ENCODE measurements at places on chromosomes 2 and 18.

GRCh38 chr18:63161761-63162195 is 157.8 kb downstream of the BCL2 start:
- peak; percentile 82 for DNase-seq

DNA sequence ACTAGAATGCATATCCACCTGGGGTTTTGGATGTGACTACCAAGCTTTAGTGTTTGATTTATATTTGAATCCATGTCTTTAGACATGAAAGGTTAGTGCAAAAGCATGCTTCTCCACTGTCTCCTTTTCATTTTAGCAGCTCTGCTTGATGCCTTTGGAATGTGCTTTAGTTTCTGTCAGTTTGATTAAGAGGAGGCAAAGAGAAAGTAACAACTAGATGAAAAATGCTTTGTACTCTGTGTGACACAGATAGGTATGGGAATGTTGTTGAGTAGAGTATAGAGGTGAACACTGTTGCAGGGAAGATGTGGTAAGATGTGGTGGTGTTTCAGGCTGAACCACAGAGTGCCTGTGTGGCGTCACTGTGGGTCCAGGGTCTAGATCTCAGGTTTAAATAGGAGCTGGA is 19.8 kb downstream of the PIK3C3 start:
- no peak for DNase-seq

DNA sequence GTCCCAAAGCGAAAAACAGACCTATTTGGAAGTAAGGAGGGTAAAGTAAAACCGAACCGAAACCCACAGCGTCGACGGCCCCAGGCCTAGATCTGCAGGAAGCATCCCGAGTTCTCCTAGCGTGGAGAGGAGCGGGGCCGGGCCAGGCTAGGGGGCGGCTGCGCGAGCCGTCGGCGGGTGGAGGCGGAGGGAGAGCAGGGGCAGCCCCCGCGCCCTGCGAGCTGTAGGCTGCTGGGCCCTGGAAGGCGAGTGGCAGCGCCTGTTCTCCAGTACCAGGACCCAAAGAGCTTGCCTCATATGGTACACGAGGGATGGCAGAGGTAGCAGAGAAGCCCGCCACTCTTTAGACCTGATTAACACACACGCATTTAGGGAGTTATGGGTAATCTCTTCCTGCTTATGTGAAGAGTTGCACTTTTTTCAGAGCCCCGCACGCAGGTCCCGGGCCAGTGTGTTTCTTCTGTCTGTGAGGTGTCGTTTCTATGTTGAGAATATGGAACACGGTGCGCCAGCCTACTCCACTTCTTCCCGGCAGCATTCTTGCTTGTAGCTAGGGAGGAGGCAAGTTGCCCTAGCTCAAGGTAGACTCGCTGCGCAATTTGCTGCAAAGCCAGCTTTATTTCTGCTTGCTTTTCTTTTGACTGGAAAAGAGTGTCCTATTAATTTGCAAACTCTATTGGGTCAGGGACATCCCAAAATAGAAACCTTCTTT is 71.1 kb downstream of the ARHGEF33 start:
- no peak for DNase-seq

- DNase-seq, result no peak
These were observed 6.9 kb upstream of the KCNE4 start for GRCh38 chr2:223044916-223045700.

DNA sequence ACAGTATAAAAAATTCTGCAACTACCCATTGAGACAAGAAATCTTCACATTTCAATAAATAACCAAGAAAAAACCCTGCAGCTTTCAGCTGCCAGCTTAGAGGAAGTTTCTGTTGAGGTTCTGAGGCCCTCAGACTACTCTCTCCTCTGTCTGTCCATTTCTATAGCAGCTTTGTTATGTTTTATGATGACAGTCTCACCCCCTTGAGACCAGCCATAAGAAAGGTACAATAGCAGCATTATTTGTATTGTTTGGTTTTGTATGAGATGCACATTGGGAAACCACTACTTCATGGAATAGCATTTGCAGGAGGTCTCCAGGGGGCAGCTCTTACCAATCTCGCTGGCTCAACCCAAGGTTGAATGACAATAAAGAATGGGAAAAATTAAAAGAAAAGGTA is 334.6 kb upstream of the VRK2 start:
- DNase-seq, result no peak

DNA sequence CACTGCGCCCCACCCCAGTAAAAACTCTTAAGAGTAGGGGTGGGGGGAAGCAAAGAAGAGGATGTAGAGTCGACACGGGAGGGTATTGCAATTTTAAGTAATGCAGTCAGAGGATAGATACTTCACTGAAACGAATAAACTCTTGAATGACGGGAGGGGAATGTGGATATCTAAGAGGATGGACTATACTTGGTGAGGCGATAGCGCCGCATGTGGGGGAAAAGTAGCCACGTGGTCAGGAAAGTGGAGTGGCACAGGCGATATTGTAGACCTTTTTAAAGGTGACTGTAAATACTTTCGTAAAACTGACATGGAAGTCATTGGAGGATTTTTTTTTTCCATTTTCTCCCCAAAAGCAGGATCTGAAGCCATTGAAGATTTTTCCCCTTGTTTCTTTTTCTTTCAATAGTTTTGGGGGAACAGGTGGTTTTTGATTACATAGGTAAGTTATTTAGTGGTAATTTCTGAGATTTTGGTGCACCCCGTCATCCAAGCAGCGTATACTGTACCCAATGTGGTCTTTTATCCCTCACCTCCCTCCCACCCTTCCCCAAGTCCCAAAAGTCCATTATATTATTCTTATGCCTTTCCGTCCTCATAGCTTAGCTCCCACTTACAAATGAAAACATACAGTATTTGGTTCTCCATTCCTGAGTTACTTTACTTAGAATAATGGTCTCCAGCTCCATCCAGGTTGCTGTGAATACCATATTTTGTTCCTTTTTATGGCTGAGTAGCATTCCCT is 13.8 kb downstream of the CLK1 start:
- DNase-seq, result no peak

GRCh38 chr2:203022751-203023150 is 8.1 kb downstream of the NBEAL1 start:
- DNase-seq, result no peak

DNA sequence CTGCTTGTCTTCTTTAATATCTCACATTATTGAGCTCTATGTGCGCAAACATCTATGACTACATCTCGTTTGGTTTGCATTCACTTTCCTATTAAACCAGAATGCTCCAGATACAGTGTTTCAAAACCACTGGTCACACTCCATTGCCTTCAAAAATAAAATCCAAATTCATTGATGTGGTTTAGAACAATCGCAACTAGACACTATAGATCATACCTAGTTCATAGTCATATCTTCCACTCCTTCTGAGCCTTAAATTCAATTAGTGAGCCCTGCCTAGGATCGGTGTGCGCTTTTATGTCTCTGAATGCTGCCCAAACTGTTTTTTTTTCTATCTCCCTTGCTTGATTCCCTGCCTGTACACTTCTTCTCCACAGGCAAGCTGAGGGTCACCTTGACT is 238.5 kb upstream of the RGPD4 start:
- DNase-seq, result no peak

DNA sequence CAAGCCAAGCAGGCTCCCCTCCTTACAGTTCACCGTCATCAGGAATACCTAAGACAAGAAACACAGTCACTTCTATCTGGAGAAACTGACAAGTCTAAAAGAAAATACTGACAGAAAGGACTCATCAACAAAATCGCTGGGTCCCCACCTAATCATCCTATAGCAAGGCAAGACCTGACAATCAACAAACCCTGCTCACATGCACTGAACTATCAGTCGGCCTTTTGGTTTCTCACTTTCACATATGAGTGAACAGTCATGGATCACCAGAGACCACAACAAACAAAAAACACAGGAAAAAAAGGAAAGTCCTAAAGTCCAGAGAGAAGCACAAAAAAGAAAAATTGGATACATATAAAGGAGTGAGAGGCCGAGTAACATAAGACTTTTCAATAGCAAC is 70.4 kb downstream of the SEMA4F start:
- DNase-seq, result no peak

GRCh38 chr2:59096973-59097372 is 855.8 kb upstream of the FANCL start:
- no peak for DNase-seq

GRCh38 chr2:223729781-223730180 is 107.6 kb downstream of the AP1S3 start:
- no peak for DNase-seq

- DNase-seq, result no peak
These were observed 110.3 kb downstream of the EPC2 start for GRCh38 chr2:148754864-148755263.

DNA sequence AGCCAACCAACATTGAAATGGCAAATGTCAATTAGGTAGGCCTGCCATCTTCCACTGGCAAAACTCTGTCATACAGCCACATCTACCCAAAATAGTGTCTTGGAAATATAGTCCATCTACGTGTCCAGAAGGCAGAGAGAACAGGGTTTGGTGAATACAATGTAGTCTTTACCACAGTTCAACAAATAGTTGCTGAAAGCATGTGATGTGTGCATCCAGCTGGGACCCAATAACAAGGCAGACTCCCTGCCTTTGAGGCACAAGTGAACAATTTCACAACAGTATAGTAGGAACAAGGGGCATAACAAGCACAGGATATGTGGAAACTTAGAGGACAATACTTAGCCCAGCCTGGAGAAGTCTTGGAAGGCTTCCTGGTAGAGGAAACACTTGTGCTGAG is 72.6 kb downstream of the EVA1A start:
- DNase-seq, result no peak

DNA sequence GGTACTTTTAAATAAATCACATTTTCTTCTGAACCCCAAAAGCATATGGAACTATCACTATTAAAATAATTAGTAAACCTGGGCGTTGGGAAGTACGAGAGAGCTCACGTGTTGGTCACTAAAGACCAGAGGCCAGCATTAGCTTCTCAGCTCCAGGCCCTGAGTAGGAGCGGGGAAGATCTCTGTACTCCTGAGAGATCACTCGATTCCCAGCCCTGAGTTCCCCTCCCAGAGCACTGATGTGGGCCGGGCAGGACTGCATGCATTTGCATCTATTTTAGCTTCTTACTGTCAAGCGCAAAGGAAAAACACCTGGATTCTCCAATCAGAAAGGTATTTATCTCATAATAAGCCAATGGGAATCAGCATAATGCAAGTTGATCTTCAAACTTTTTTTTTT is 6.2 kb downstream of the PXDN start:
- no peak for DNase-seq

- no peak for DNase-seq
These were observed 408.8 kb upstream of the UBE2E3 start for GRCh38 chr2:180571559-180571958.

- DNase-seq, result no peak
These were observed 89.0 kb upstream of the LYPD1 start for GRCh38 chr2:132758995-132759394.

GRCh38 chr2:127069003-127069402 is 38.0 kb downstream of the BIN1 start:
- DNase-seq, result no peak

- DNase-seq, result no peak
These were observed 319.6 kb upstream of the REV1 start for GRCh38 chr2:99809259-99809900.

DNA sequence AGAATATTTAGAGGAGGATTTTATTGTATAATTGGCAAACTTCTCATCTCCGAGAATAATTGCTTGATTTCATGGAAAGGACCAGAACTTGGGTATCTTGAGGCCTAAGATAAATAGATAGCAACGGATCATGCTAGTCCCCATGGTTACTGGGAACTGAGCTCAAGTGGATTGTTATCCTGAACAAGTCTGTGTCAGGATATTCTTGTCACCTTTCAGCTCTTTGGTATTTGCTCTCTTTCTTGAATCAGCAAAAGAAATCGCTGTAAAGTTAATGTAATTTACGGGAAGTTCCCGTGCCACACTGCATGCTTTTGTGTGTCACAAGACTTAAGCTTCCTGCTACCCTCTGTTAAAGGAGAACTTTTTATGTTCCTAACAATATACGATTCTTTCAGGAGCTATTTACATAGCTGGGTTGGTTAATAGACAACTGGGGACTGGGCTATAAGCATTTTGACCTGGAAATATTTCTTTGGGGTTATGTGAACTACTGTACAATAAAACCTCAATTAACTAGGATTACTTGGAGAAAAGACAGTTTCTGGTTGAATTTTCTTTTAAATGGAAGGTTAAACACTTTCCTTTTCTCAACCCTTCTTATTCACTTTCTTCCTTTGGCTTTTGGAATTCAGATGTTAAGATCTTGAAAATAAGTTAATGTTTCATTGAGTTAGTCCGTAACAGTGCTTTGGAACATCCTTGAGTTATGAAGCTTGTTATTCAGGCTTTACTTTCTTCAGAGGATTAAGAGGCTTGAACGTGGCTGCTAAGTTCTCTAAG is 151.2 kb downstream of the FMNL2 start:
- DNase-seq, result no peak

GRCh38 chr2:197092431-197092830 is 165.9 kb upstream of the PGAP1 start:
- DNase-seq, result peak; percentile 88

GRCh38 chr18:57728941-57729511 is 74.1 kb downstream of the ATP8B1 start:
- peak; percentile 78 for DNase-seq

- DNase-seq, result no peak
These were observed 22.8 kb upstream of the DAW1 start for GRCh38 chr2:227848586-227848985.

GRCh38 chr18:75875559-75875958 is 448.1 kb upstream of the SMIM21 start:
- DNase-seq, result peak; percentile 43

- DNase-seq, result no peak
These were observed 408.2 kb upstream of the MYT1L start for GRCh38 chr2:2739231-2739795.

- no peak for DNase-seq
These were observed 4.4 kb downstream of the EVX2 start for GRCh38 chr2:176079285-176079830.

DNA sequence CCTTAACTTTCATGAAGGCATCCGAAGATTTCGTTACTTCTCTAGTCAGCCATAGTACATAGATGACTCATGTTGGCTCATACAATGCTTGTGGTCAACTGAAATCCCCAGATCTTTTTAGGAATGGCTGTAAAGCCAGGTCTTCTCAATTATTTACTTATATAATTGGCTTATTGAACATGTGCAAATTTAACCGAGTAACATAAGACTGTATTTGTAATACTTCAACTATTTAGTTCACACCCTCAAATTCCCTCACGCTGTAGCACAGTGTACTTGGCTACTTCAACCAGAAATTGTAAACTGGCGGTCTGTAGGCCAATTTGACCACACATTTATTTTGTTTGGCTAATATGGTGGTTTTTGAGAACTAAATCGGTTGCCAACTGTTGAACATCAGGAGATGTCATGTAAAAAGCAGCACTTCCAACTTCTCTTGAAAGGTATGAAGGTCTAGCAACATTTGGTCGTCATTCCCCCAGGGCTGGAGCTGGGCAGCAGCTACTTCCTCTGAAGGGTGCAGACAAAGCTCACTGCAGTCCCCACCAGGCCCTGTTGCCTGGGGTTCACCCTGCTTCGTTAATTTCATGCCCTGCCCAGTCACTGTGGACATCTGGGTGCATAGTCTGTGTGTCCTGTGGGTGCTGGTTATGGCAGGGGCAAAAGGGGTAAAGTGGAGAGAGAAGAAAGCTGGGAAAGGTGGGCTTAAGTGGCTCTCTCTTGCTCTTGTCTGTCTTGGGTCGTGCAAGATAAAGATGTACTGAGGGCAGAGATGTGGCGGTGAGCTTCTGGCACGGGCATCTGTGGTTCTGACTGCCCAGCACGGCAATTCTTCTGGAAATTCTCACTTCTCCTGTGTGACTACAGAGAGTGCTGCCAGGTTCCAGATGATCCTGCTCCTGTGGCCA is 3.2 kb upstream of the SH3RF3 start:
- DNase-seq, result no peak
